Brain pericyte (primary cell): ENCODE measurements at places on chromosomes 11 and 22.

DNA sequence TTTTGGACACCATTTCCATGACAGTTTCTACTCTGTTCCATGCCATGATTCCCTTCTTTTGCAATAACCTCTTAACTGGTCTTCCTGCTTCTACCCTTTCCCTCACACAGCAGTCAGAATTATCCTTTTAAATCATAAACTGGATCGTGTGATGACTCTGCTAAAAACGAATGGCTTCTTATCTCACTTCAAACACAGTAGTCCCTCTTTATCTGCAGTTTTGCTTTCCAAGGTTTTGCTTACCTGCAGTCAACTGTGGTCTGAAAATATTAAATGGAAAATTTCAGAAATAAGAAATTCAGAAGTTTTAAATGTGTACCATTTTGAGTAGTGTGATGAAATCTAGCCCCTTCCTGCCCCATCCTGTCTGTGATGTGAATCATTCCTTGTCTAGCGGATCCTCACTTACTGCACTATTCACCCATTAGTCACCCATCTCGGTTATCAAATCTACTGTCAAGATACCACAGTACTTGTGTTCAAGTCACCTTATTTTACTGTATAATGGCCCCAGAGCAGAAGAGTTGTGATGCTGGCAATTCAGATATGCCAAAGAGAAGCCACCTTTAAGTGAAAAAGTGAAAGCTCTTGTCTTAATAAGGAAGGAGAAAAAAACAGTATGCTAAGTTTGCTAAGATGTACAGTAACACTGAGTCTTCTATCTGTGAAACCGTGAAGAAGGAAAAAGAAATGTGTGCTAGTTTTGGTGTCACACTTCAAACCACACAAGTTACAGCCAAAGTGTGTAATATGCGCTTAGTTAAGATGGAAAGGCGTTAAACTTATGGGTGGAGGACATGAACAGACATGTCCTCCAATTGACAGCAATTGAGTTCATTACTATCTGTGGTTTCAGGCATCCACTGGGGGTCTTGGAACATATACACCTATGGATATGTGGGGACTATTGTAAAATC, 283.0 kb downstream of the DDX10 start:
- DNase-seq = no peak

- DNase-seq = no peak
These were observed 15.2 kb downstream of the PHLDB1 start for GRCh38 chr11:118622376-118623268.

DNA sequence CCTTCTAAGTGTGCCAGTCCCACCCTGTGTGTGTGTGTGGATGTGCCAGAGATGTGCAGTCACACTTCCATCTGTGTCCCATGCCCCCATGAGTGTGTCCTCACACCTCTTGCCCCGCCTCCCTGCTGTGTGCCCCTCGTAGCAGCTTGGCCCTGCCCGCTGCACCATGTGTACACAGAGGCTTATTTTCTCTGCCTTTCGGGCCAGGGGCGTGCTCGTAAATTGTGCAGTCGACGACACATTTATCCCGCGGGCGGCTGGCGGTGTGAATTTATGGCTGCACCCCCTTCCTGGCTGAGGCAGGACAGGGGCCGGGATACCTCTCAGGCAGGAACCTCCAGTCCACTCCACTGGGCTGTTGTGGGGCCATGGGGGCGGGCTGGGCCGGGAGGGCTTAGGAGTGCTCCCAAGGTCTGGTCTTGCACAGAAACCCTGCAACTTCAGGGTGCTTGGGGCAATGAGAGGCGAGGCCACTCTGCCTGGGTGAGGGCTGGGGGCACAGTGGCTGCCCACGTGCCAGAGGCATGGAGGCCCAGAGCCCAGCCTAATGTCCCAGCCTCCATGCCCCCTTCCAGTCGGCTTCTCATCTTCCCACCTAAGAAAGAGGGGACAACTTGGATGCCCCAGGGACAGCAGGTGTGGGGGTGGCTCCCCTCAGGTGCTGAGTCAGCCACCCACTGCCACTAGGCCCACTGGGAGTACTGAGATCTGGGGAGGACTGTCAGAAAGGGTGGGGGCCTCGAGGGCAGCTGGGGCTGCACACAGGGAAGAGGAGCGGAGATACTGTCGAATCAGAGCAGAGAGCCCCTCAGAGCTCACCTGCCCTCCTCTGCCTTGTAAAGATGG, 12.5 kb downstream of the GP1BB start:
- no peak for DNase-seq

- no peak for DNase-seq
These were observed 24.0 kb downstream of the PLAAT3 start for GRCh38 chr11:63590024-63590788.
